ENCODE measurements at places on chromosomes 4 and X.

GRCh38 chrX:73455171-73455570 lies 8.3 kb downstream of the CDX4 start:
- no peak overlapping the region for H3K4me3 ChIP-seq
- no peaks in the 10 kb centered on the region for H3K36me3 ChIP-seq
- no peak overlapping the region for H3K27ac ChIP-seq
- DNase-seq: no peak

DNA sequence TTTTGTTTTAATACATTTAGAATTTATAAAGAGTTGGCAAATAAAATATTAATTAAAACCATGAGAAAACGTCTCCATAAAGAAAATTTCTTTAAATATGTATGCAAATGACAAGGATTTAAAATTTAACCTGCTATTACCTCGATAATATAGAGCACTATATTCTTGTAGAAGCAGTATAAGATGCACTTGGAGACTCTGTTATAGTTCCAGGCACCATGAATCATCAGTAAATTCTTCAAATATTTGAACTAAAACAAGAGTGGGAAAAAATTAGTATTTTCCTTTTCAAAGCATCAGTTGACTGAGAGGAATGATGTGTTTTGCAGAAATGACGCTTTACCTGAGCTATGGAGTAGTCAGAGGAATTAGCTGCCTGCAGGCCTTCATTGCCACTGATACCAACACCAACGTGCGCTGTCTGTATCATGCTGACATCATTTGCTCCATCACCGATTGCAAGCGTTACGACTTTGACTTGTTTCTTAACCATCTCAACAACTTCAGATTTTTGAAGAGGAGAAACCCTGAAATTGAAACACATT lies 67.3 kb downstream of the SHISA3 start:
- no peak for DNase-seq
- peaks cover 4% of the 10 kb centered on the region for H3K36me3 ChIP-seq
- no peaks in the 10 kb centered on the region for H3K4me1 ChIP-seq
- no peak overlapping the region for H3K27ac ChIP-seq

DNA sequence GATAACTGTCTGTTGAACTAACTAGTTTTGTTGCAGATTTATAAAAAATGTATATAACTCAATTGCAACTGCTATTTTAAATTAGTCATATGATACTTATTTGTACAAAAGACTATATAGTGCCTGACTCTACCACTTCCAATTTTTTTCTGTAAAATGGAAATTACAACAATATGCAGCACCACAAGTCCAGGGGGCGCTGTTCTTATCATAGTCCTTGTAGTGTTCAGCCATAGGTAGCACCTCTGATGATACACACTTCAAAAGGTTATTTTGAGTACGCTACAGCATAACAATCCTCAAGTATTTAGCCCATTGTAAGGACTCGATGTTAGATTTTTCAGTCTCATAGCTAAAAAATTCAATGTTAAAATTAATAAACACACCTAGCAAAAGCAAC lies 174.9 kb downstream of the CORIN start:
- no peak for DNase-seq
- no peak overlapping the region for H3K4me3 ChIP-seq
- H3K27ac ChIP-seq: no peak overlapping the region
- H3K4me1 ChIP-seq: no peaks in the 10 kb centered on the region
- no peaks in the 10 kb centered on the region for H3K27me3 ChIP-seq

DNA sequence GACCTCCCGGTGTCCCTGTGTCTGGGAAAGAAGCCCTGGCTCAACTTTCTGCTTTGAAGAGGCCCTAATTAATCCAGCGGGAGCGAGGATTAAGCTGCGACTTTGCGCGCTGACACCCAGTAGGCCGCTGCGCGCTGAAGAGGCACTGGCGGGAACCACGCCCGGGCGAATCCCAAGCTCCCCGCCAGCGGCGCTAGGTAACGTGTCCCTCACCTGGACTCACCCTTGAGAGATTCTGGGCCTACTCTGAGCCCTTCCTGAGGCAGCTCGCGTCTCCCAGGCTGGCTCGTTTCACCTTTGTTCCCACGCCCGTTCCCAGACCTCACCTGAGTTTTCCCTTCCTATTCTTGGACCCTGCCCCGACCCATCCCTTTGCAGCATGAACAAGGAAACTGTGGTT lies 616 bp upstream of the KLHL34 start:
- no peak overlapping the region for H3K27ac ChIP-seq
- no peaks in the 10 kb centered on the region for H3K36me3 ChIP-seq
- no peak for DNase-seq

GRCh38 chrX:72576141-72576894 lies 3.7 kb upstream of the HDAC8 start:
- H3K27me3 ChIP-seq: no peaks in the 10 kb centered on the region
- H3K36me3 ChIP-seq: no peaks in the 10 kb centered on the region
- H3K27ac ChIP-seq: no peak overlapping the region

GRCh38 chrX:133850399-133850798 lies 135.0 kb downstream of the GPC3 start:
- H3K27me3 ChIP-seq: no peaks in the 10 kb centered on the region
- H3K4me1 ChIP-seq: no peaks in the 10 kb centered on the region
- no peak overlapping the region for H3K27ac ChIP-seq
- no peak for DNase-seq

DNA sequence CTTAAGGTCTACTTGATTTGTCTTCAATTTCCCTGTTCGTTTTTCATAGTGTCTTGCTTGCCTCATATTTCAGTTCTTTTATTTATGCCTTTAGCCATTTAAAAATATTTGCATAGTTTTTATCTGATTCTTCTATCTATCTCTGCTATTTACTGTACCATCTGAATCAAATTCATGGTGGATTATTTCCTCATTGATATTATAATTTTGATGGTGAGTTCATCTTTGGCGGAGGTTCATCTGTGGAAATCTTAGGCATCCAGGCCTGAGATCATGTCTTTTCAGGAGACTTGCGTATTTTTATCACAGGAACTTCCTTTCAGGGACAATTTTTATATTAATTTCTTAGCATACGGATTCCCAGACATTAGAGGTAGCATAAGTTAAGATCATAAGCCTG lies 275.2 kb downstream of the STPG2 start:
- H3K4me1 ChIP-seq: no peaks in the 10 kb centered on the region
- H3K4me3 ChIP-seq: no peak overlapping the region
- DNase-seq: no peak
- no peaks in the 10 kb centered on the region for H3K36me3 ChIP-seq
- no peak overlapping the region for H3K27ac ChIP-seq

GRCh38 chr4:87445964-87446363 lies 23.6 kb downstream of the NUDT9 start:
- no peak for DNase-seq
- no peaks in the 10 kb centered on the region for H3K4me1 ChIP-seq
- H3K36me3 ChIP-seq: peaks cover 29% of the 10 kb centered on the region
- H3K27me3 ChIP-seq: no peaks in the 10 kb centered on the region

GRCh38 chr4:3867403-3868100 lies 101.4 kb downstream of the ADRA2C start:
- no peaks in the 10 kb centered on the region for H3K36me3 ChIP-seq
- H3K4me1 ChIP-seq: peaks cover 4% of the 10 kb centered on the region
- H3K27ac ChIP-seq: no peak overlapping the region
- no peak overlapping the region for H3K4me3 ChIP-seq

DNA sequence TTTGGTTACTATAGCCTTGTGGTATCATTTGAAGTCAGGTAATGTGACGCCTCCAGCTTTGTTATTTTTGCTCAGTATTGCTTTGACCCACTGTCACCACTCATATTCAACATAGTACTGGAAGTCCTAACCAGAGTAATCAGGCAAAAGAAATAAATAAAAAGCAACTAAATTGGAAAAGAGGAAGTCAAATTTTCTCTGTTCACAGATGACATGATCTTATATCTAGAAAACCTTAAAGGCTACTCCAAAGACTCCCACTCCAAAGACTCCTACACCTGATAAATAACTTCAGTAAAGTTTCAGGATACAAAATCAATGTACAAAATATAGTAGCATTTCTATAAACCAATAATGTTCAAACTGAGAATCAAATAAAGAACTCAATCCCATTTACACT lies 348.6 kb downstream of the CXXC4 start:
- no peak overlapping the region for H3K4me3 ChIP-seq
- no peaks in the 10 kb centered on the region for H3K36me3 ChIP-seq
- no peaks in the 10 kb centered on the region for H3K27me3 ChIP-seq
- no peak for DNase-seq
- no peaks in the 10 kb centered on the region for H3K4me1 ChIP-seq
- H3K27ac ChIP-seq: no peak overlapping the region

- no peak overlapping the region for H3K27ac ChIP-seq
- no peaks in the 10 kb centered on the region for H3K4me1 ChIP-seq
- no peak overlapping the region for H3K4me3 ChIP-seq
- no peak for DNase-seq
Observed at GRCh38 chr4:99591757-99592156, 17.1 kb downstream of the MTTP start.

Measured in effector memory CD4-positive, alpha-beta T cell (primary cell).